Kidney tubule cell (primary cell): ENCODE measurements at places on chromosomes 3 and 15.

- no peak for DNase-seq
Measured at GRCh38 chr3:73324203-73325155, 263.0 kb downstream of the EBLN2 start.

- no peak for DNase-seq
Measured at GRCh38 chr3:46996689-46997452, 17.4 kb downstream of the NBEAL2 start.

- peak; percentile 84 for DNase-seq
Measured at GRCh38 chr3:11690863-11691766, 47.4 kb upstream of the VGLL4 start.

GRCh38 chr3:195441992-195442572 is 738 bp downstream of the ACAP2 start:
- no peak for DNase-seq

DNA sequence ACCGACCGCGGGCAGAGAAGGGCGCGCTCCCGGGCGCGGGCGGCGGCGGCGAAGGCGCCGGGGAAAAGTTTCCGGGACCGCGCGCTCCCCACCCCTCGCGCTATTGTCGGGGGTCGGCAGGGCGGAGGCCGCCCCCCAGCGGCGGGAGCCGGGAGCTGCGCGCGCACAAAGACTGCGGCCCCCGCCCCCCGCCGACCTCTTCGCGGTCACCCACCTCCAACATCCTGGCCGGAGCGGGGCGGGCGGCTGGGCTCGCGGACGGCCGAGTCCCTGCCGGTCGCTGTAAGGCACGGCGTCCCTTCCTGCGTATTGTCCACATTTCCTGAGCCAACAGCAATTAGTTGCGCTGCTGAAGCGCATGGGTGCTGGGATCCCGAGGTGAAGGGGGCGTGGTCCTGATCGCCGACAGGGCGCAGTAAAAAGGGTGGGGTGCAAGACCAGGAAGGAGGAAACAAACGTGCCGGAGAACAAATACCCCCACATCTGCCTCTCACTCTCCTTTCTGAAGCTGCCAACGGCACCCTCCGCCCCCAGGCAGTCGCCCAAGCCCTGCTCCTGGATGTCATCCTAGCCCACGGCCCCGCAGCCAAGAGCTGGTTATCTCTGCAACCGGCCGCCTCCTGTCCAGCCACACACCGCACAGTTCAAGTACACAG is at the start of gene TMEM44:
TSS of gene TMEM44 (minus strand) at position 71 of the 656 bp plus-strand sequence. CDS start 204 bp downstream, outside the sequence.
- DNase-seq: peak; percentile 91

GRCh38 chr3:143045639-143046038 is 44.3 kb downstream of the U2SURP start:
- no peak for DNase-seq

DNA sequence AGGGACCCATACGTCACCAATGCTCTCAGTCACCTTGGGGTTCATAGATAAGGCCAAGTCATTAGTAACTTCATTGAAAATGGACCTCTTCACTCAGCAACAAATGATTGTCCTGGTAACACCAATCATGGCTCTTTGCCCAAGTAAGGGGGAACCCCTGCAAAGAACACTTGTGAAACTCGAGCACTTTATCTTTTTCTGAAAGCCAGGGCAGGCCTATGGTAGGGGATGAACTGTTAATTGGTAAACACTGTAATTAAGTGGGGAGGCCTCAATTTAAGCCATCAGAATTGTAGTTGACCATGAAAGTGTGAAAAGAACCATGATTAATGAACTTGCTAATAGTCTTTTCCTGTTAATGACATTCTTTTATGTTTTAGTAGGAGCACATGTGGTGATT is 73.3 kb downstream of the ABHD5 start:
- no peak for DNase-seq

- no peak for DNase-seq
Measured at GRCh38 chr3:52041118-52041731, 15.1 kb downstream of the DUSP7 start.

DNA sequence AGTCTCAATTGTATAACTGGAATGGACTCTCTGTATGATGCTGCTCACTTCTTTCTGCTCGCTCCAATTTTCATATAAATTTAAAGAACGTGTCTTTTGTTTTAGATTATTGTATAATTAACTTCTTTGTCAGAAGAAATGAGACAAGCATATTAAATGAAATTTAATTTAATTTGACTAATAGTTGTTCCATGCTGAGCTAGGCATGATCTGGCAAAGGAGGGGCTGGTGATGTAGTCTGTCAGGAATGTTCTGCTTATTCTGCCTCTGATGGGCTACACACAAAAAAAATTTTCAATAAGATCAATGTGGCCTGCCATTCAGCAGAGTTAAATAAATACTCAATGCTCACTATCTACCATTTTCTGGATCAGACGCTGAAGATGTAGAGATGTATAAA is 208.4 kb upstream of the CD96 start:
- peak; percentile 20 for DNase-seq

- DNase-seq: no peak
Measured at GRCh38 chr3:83877910-83878309, 1080.9 kb upstream of the CADM2 start.

DNA sequence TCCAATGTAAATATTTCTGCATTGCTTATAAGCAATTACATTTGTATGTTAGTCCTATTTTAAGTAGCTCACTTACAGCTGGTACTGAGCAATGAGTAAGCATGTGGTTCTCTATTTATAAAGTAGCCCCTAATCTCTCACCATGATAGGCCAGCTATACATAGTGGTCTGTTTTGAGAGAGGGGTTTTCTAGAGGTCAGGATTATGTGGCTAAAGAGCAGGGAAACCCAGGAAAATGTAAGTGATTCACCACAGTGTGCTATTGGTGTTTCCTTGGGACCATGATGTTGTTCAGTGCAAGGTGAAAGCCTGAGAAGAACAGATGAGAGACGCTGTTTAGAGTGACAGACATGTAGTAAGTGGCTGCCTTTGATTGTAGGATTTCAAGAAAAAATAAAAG is 26.4 kb downstream of the RBMS3 start:
- no peak for DNase-seq

- DNase-seq: peak; percentile 5
Measured at GRCh38 chr3:30471066-30471465, 135.3 kb upstream of the TGFBR2 start.

GRCh38 chr3:151431940-151432339 is 28.9 kb downstream of the IGSF10 start:
- DNase-seq: peak; percentile 81

GRCh38 chr15:77772641-77773402 is 140.1 kb upstream of the LINGO1 start:
- DNase-seq: no peak

DNA sequence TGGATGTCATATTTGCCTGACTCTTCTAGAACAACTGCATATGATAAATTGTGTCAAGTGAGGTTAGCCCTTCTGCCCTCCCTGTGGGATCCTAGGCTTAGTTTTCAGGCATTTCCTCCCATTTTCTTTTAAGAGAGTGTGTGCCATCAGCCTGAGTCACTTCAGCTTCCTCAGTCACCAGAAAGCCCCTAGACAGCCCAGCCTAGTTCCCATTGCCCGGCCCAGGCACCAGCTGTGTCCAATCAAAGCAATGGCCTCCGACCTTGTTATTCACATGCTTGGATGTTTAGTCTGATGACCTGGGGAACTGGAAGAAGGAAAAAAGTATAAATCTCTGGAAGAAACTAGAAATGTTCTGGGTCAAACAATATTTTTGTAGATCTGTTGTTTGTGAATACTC is 221.9 kb upstream of the LRIG1 start:
- DNase-seq: peak; percentile 79

- no peak for DNase-seq
Measured at GRCh38 chr3:97515076-97515475, 249.5 kb upstream of the ARL6 start.

DNA sequence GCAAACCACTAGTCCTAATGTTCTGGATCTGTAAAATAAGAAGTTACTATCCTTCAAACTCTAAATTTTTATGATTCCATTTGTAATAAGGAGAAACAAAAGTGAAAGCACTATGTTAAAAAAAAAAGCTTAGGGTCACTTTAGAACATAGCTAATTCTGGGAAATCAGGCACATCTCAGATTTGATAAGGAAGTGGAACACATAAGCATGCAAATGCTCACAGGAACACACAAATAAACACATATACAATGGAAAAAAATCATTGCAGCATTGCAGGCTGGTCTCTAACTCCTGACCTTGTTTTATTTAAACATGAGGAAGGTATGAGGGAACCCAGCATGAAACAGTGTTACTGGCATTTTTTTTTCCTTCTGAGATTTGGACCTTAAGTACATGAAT is 63.2 kb upstream of the TNFSF10 start:
- no peak for DNase-seq

GRCh38 chr3:49899815-49900214 is 3.9 kb downstream of the MST1R start:
- DNase-seq: no peak

- DNase-seq: peak; percentile 93
Measured at GRCh38 chr15:66751579-66751978, 49.5 kb downstream of the SMAD6 start.

DNA sequence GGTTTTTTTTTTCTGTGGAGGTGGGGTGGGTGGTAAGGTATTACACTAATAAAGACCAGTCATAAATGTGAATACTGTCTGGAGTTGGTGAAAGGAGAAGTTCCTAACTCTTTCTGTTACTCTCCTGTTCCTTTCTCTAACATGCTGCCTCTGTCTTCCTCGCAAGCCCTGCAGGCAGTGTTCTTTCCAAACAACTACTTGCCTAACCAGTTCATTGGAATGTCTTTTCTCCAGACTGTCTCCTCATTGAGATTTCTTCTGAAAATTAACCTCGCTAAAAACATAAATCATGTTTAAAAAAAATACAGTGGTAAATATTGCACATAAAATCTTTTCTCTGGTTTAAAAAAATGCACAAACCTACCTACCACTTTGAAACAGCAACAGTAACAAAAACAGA is 135.2 kb downstream of the TP63 start:
- DNase-seq: no peak

GRCh38 chr15:38526158-38526557 is 38.5 kb downstream of the RASGRP1 start:
- DNase-seq: no peak

GRCh38 chr15:45948181-45948621 is 313.4 kb downstream of the SQOR start:
- DNase-seq: peak; percentile 12

GRCh38 chr15:36925653-36926426 is 174.5 kb downstream of the MEIS2 start:
- DNase-seq: no peak

DNA sequence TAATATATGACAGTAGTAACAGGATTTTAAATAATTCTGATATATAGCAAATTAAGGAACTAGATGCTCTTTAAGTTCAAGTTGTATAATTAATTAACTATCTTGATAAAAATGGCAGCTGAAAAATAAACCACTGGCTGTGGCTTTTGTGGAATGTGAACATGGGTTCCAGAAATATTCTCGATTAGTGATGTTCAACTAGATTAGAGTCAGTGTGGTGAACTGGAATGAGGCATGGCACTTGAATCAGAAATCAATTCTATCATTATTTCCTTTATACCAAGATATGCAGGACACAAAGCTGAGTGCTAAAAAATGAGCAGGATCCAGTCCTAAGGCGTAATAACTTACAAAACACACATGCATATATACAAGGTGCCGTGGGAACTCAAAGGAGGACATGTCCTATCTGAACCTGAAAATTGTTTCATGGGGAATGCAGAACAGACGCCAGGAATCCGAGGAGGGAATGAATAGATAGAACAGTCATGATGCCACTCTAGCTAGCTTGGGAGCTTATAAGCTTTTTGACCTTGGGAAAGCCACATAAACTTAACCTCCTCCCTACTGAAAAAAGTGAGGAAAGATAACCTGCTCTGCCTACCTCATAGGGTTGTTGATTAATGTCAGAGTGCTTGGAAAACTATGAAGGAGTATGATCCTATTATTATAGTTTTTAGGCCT is 402.4 kb downstream of the PLCL2 start:
- DNase-seq: no peak

- DNase-seq: no peak
Measured at GRCh38 chr15:25186411-25186810, 231.6 kb downstream of the SNRPN start.

DNA sequence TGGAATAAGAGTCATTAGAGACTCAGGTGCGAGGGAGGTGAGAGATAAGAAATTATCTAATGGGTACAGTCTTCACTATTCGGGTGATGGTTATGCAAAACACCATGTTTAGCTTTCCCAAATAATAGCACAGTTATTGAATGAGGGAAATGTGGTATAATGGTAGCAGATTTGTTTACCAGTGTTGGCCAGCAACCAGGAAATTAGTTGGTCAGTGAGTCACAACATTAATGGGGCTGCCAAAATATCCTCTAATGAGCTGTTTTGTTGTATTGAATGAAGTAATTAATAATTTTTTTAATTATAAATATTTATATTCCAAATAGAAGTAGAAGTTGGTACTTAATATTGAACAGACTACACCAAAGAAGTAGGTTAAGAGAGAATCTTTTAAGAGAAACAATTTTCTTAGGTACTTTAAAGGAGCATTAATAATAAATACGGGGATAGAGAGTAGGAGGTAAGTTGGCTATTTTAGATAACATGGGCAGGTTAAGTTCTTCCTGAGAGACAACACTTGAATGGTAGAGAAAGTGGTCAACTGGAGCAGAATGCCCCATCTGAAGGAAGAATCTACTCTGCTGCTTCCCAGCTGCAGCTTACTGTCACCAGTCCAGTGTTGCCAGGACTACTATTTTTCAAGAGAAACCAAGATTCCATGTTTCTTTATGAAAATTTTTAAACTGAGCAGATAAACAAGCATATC is 218.8 kb downstream of the UBE2E2 start:
- DNase-seq: no peak

- DNase-seq: peak; percentile 58
Measured at GRCh38 chr15:98650417-98651035, 2.2 kb downstream of the IGF1R start.

DNA sequence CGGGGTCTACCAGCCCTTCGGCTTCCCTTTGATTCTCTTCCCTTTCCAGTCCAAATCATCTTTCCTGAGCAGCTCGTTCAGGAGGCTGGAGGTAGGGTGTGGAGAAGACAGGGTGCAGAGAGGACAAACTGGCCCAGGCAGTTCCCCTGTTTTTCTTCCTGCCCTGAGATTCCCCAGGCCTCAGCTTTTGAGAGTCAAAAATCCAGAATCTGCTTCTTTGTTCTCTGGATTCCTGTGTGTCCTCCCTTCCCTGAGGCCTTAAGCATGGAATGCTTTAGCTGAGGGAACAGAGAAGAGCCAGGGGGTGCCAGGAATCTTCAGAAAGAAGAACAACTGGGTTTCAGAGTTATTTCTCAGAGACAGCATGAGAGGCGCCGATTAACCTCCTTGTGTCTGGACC is 26.7 kb upstream of the LRTM1 start:
- no peak for DNase-seq
